GM19239 (cell line): ENCODE measurements at places on chromosomes 12 and 14.

DNA sequence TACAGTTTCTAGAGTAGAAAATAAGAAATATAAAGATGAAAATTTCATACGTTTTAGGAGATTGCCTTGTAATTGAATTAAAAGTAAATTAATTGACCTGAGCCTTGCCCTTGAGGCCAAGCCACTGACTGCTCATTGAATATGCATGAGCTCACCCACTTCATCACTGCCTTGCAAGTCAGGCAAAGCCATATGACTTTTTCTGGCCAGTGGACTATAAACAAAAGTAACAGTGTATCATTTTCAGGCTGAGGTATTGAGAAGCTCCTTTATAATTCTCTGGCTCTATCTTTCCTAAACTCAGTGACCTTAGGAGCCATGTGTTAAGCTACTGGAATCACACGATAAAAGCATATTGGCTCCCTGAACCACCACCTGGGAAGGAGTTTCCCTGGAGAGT is 369.3 kb downstream of the NUAK1 start:
- DNase-seq = no peak

GRCh38 chr14:51939755-51940301 is 49.5 kb upstream of the RTRAF start:
- no peak for DNase-seq

DNA sequence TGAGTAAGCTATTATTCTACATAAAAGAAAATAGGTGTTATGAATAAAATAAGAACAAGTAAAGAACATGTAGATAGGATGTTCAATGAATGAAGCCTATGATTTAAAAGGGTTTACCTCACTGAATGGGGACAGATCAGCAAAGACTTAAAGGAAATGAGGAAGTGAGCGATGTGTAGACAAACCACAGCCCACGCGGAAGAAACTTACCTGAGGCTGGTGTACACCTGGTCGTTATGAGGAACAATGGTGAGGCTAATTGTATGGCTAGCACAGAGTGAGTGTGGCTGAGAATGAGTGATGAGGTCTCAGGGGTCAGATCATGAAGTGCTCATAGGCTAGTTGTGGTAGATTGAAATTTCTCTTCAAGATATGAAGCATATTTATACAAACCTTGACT is 221.7 kb downstream of the ALG10B start:
- DNase-seq = no peak

- DNase-seq = no peak
These were observed 345.2 kb upstream of the FKBP4 start for GRCh38 chr12:2449586-2449985.

DNA sequence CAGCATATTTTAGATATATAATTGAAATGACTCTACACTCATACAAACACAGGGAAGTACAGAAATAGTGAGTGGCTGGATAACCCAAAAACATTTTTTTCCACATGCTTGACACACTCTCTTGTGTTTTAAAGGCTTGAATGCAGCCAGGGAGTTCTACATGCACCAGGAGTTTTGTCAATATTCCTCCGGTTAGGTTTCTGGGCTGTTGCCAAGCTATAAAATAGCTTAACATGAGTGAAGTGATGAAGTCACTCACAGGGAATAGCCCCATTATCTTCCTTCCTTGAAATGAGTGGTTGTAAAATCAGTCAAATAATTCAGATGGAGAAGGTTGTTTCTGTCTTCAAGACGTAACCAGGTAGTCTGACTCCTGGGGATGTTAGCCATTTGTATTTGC is 582.7 kb downstream of the SLC6A15 start:
- no peak for DNase-seq

GRCh38 chr12:31594681-31595080 is 3.7 kb upstream of the DENND5B start:
- DNase-seq = no peak

- no peak for DNase-seq
These were observed 379.6 kb downstream of the NUAK1 start for GRCh38 chr12:105759149-105759548.

- no peak for DNase-seq
These were observed 35.5 kb upstream of the OSBPL8 start for GRCh38 chr12:76595056-76595455.

- DNase-seq = no peak
These were observed 2.8 kb downstream of the PTMS start for GRCh38 chr12:6768990-6769389.

GRCh38 chr14:77306851-77307496 is 13.7 kb downstream of the POMT2 start:
- no peak for DNase-seq

DNA sequence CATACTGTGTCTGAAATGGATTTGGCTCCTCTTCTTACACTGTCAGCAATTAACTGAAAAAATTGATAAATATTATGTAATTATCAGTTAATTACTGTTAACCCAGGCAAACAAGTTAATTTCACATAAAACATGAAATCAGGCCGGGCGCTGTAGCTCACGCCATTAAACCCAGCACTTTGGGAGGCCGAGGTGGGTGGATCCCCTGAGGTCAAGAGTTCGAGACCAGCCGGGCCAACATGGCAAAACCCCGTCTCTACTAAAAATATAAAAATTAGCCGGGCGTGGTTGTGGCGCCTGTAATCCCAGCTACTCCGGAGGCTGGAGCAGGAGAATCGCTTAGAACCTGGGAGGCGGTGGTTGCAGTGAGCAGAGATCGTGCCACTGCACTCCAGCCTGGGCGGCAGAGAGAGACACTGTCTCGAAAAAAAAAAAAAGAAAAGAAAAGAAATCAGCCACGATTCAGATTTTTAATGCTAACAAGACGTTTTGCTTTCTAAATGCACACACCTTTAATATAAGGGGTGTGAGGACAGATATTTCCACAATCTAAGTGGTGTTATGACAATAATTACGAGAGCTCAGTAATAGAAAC is 473 bp upstream of the TMEM19 start:
- no peak for DNase-seq

DNA sequence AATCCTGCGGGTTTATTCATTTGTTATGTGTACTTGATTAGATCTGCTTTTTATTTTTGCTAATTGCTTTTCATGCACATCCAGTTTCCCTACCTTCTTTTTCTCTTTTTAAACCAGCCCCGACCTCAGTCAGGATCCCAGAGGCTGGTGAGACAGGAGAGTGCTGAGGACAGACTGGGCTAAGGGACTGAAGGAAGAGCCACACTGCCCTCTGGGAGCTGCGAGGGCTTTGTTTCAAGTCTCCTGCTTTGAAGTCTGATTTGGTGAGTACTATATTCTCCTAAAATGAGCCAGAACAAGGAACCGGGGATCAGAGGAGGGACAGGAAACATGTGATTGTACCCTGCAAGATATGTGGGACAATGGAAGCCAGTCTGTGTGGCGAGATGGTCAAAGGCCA is 23.9 kb downstream of the PRICKLE1 start:
- DNase-seq = no peak

GRCh38 chr14:75298187-75298965 is 19.7 kb downstream of the FOS start:
- no peak for DNase-seq

DNA sequence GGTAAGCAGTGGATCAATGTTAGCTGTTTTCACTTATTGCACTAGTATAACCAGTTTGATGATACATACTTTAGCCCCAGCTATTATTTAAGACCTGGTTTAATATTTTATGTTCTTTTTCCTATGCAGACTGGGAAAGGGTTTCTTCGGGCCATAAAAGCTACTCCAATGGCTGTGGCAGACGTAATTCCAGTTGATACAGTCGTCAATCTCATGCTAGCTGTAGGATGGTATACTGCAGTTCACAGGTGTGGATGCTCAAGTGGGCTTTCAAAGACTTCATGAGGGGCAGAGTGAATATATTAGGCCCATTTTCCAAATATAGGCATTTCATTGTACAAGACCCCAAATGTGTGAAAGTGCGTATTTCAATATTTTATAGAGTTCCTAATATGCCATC is 70.1 kb downstream of the ERGIC2 start:
- DNase-seq = no peak

GRCh38 chr14:94774344-94775090 is 4.6 kb upstream of the GSC start:
- DNase-seq = no peak
